Activated naive CD4-positive, alpha-beta T cell treated with anti-CD3 and anti-CD28 coated beads for 36 hours (primary cell): ENCODE measurements at places on chromosomes 11 and 22. TPM values are rescaled to one million over a fixed set of nuclear protein-coding genes. Genes with fewer than 3 reads are reported as not detected.

- DNase-seq = no peak
Observed at GRCh38 chr11:109972939-109973338, 120.3 kb upstream of the ZC3H12C start.

GRCh38 chr11:4641501-4641900 is 2.3 kb upstream of the OR51E1 start:
- DNase-seq = no peak

Gene OR52H1
- not detected for total RNA-seq

Gene CASTOR1
- 3.8 TPM for total RNA-seq

GRCh38 chr11:2210366-2211112 is 38.9 kb upstream of the TH start:
- no peak for DNase-seq

Gene GLB1L3
- 11.8 TPM for total RNA-seq

Gene OR52E8
- total RNA-seq = not detected

Gene IGF2
- 0.21 TPM for total RNA-seq

- no peak for DNase-seq
Observed at GRCh38 chr11:35933320-35933871, 10.5 kb upstream of the LDLRAD3 start.
